Osteocyte (in vitro differentiated cells): ENCODE measurements at places on chromosomes 2 and 18. TPM values are rescaled to one million over a fixed set of nuclear protein-coding genes. Genes with fewer than 3 reads are reported as not detected.

Gene DDX1
- total RNA-seq = 85.6 and 90.7 TPM in 2 replicates

GRCh38 chr2:196590286-196590685 is 49.2 kb upstream of the CCDC150 start:
- peaks cover 55% of the 10 kb centered on the region for H3K4me1 ChIP-seq
- peak overlapping the region; percentile 20 for H3K27ac ChIP-seq
- DNase-seq = no peak
- peak overlapping the region; percentile 42 for H3K4me3 ChIP-seq
- H3K27me3 ChIP-seq = no peaks in the 10 kb centered on the region

DNA sequence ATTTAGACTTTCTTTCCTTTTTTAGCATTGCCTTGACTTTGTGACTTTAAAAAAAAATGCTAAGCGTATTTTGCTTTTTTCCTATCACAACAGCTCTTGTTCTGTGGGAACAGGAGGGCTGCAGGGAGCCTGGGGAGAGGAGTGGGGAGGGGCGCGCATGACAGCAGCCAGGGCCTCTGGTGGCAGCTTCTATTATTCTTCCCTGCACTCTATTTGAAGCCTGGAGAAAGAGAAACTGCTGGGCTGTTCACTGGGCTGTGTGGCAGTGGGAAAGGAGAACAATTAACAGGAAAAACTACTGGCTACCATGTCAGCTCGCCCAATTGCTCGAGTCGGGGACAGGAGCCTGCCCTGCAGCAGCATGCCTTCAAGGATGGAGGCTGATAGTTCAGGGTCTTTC is 119.0 kb upstream of the ZBTB14 start:
- no peak overlapping the region for H3K27ac ChIP-seq
- H3K27me3 ChIP-seq = no peaks in the 10 kb centered on the region
- H3K4me1 ChIP-seq = no peaks in the 10 kb centered on the region
- H3K4me3 ChIP-seq = no peak overlapping the region

GRCh38 chr2:201980389-201980821 is 53.2 kb upstream of the FZD7 start:
- no peak overlapping the region for H3K27ac ChIP-seq
- DNase-seq = no peak
- H3K36me3 ChIP-seq = no peaks in the 10 kb centered on the region
- peaks cover 5% of the 10 kb centered on the region for H3K27me3 ChIP-seq

DNA sequence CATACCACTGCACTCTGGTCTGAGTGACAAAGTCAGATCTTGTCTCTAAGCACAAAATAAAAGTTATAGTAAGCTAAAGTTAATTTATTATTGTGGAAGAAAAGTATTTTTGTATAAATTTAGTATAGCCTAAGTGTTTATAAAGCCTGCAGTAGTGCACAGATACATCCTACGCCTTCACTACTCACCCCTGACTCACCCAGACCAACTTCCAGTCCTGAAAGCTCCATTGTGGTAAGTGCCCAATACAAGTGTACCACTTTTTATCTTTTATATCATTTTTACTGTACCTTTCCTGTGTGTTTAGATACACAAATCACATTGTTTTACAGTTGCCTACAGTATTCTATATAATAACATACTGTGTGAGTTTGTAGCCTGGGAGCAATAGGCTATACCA is 57.5 kb downstream of the UBE2E3 start:
- H3K27me3 ChIP-seq = no peaks in the 10 kb centered on the region
- DNase-seq = no peak
- H3K4me3 ChIP-seq = no peak overlapping the region
- peak overlapping the region; percentile 18 for H3K27ac ChIP-seq
- H3K36me3 ChIP-seq = peaks cover 2% of the 10 kb centered on the region

Gene CIDEA
- total RNA-seq = not detected in 2 replicates

- H3K27ac ChIP-seq = peak overlapping the region; percentile 80
- peak overlapping the region; percentile 83 for H3K4me3 ChIP-seq
- DNase-seq = no peak
- H3K36me3 ChIP-seq = no peaks in the 10 kb centered on the region
- H3K4me1 ChIP-seq = peaks cover 70% of the 10 kb centered on the region
These were observed 1.4 kb downstream of the NRP2 start for GRCh38 chr2:205683502-205684367.

GRCh38 chr2:128737546-128737826 is 418.8 kb upstream of the HS6ST1 start:
- no peaks in the 10 kb centered on the region for H3K27me3 ChIP-seq
- peaks cover 57% of the 10 kb centered on the region for H3K4me1 ChIP-seq
- no peak overlapping the region for H3K4me3 ChIP-seq
- H3K36me3 ChIP-seq = no peaks in the 10 kb centered on the region
- no peak overlapping the region for H3K27ac ChIP-seq

DNA sequence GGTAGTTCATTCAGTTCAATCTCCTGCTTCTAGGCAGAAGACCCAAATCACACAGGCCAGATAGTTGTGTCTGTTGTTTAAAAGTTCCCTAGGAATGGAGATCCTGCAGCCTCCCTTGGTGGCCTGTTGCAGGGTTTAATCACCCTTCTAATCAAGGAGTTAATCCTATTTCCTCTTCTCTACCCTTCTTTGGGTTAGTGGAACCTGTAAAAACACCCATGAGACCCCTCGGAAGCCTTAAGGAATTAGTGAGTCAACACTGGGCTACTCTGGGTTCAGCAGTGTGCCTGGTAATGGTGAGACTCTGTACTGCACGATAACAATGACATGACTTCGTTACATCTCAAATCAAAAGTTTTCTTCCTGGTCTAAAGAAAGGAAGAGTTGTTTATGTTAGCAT is 217.6 kb upstream of the NRP2 start:
- H3K36me3 ChIP-seq = no peaks in the 10 kb centered on the region
- no peak for DNase-seq
- no peak overlapping the region for H3K27ac ChIP-seq
- no peak overlapping the region for H3K4me3 ChIP-seq

GRCh38 chr2:11177871-11178690 is 22.8 kb downstream of the SLC66A3 start:
- H3K4me1 ChIP-seq = peaks cover 15% of the 10 kb centered on the region
- DNase-seq = no peak
- peaks cover 16% of the 10 kb centered on the region for H3K36me3 ChIP-seq
- no peaks in the 10 kb centered on the region for H3K27me3 ChIP-seq
